ENCODE measurements at places on chromosomes 7 and 10.

DNA sequence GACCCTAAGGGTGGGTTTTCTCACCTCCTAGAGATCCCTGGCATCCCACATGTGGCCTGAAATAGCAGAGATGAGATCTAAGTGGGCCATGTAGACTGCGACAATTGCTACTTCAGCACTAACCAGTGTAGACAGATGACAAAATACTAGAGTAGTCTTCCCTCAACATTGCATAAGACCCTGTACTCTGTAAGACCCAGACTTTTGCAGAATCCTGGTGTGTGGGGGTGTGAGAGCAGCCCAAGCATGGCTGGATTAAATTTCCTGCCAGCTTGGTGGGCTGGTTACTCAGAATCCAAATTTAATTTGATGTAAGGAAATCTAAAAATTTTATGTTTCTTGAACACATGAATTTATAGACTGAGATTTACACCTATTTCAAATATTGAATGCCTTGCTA lies 88.3 kb downstream of the ZNF365 start:
- DNase-seq, result no peak

- no peak for DNase-seq
Measured at GRCh38 chr10:112950714-112951358, 789 bp downstream of the TCF7L2 start.

- no peak for DNase-seq
Measured at GRCh38 chr10:70090951-70091350, 38.3 kb downstream of the MACROH2A2 start.

DNA sequence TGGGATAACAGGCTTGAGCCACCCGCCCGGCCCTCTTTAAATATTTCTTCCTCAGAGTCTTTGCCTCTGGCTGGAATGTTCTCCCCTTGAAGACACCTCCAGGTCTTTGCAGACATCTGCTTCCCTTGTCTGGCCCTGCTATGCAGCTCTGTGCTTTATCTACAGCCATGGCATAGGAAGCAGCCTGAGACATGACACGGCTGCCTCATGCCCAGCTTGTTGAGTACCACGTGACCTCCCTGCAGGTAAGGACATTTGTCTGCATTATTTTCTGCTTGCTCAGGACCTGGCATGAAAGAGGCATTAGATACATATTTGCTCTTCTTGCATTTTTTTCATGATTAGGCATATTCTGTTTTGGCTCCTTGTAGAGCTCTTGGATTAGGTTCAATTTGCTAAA lies 113.8 kb upstream of the KLF6 start:
- no peak for DNase-seq

GRCh38 chr10:130018265-130018664 lies 54.2 kb upstream of the EBF3 start:
- DNase-seq, result no peak

GRCh38 chr10:107728807-107729206 lies 564.3 kb upstream of the SORCS1 start:
- DNase-seq, result no peak
